ENCODE measurements at places on chromosomes 11 and 22. TPM values are rescaled to one million over a fixed set of nuclear protein-coding genes. Genes with fewer than 3 reads are reported as not detected.

DNA sequence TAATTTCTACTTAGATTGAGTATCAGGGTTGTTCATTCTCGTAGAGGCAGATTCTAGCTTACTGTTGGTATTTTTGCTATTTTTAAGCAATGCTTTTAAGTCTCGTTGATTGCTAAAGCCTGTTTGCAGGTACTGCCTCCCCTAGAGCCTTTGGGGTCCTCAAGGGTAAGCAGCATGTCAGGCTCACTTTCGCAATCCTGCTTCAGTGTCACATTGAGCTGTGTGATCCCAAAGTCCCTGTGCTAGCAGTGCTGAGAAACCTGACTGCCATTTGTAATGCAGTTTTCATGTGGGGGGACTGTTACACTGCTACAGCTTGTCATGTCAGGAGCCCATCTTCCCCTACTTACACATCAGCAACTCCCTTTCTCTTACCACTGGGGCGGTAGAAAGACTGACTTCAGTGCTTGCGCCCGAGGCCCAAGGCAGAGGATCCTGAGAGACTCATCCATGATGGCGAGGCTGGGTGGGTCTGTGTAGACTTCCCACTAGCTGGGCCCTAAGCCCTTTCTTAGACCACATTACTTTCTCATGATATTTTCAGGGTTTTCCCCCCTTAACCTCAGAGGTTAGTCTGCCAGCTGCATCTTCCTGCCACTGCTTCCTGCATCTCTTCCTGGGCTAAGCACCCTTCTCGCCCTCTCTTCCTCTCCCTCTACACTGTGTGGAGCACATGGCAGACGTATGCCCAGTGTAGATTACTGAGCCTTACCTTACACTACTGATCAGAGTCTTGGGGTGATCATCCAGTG is 40.8 kb upstream of the ST14 start:
- DNase-seq, result no peak

DNA sequence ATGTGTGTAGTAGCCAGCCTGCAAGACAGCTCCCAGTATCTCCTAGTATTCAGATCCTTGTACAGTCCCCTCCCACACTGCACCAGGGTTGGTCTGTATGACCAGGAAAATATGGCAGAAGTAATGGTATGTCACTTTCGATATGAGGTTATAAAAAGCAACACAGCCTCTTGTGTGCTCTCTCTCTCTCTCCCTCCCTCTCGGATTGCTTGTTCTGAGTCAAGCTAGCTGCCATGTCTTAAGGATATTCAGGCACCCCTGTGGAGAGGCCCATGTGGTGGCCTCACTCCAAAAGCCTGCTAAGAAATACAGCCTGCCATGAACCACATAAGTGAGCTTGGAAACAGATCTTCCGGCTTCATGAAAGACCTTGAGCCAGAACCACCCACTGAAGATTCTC is 25.4 kb downstream of the FXYD6 start:
- no peak for DNase-seq

DNA sequence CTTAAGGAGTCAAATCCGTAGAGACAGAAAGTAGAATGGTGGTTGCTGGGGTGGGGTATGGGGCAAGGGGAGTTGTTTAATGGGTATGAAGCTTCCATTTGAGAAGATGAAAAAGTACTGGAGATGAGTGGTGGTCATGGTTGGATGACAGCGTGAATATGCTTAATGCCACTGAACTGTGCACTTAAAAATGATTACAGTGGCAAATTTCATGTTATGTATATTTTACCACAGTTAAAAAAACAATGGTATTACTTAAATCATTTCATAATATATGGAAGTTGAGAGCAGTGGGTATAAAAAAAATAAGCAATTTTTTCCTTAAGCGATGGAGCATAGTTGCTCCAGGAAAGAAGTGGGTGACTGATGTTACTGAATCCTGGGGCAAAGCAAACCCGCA is 67.1 kb downstream of the C22orf31 start:
- DNase-seq, result no peak

DNA sequence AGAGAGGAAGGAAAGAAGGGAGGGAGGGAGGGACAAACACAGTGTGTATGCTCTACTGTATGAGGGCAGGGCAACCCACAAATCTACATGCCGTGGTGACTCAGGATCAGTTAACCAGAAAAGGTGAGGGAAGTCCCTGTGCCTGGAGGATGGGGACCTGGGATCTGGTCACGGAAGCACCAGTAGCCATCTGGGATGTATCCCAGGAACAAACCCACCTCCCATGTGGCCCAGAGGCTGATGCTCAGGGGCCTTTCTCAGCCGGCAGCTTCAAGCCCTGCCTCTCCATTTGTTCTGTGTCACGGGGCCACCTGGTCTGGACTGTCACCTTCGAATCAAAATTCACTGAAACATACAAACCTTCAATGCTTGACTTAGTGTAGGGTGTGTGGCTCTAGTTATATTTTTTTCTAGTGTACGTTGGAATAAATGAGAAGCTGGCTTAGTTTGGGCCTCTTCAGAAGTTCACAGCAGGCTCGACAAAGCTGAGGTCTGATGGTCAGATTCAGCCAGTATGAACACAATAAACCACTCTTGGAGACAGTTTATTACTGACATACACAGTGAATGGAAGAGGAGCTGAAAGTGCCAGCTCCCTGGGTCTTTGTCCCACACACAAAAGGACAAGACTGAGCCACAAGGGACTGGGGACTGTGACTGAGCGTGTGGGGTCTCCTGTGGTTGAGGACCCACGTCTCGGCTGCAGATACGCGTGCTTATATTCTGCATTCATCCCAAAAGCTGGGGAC is 23.5 kb upstream of the RTL6 start:
- DNase-seq, result no peak

GRCh38 chr11:1041936-1042608 is 5.6 kb upstream of the MUC6 start:
- no peak for DNase-seq

DNA sequence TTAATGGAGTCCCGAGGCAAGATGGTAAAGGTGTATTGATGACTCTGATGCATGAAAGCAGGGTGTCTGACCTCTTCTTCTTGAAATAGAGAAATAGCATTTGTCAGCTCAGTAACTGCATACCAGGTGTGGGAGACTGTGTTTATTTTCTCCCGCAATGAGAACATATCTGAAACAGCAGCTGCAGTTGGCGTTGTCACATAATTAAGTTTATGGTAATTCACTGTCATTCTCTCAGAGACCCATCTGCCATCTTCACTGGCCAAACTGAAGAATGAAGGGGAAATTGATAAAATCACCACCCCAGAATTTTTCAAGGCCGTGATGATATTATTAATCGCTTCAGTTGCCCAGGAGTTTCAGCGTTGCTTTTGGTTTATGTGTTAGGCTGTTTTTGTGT is 20.1 kb upstream of the MCHR1 start:
- DNase-seq, result no peak

GRCh38 chr11:132576706-132577105 is 955.6 kb downstream of the OPCML start:
- no peak for DNase-seq

- DNase-seq, result no peak
Observed at GRCh38 chr22:42280140-42280539, 9.7 kb upstream of the TCF20 start.

GRCh38 chr11:72614381-72614780 is 59.8 kb downstream of the PDE2A start:
- DNase-seq, result no peak

- no peak for DNase-seq
Observed at GRCh38 chr11:17407575-17407974, 19.1 kb upstream of the KCNJ11 start.

- no peak for DNase-seq
Observed at GRCh38 chr11:5297721-5298323, 3.9 kb downstream of the OR51B4 start.

- DNase-seq, result no peak
Observed at GRCh38 chr11:13207665-13208594, 69.7 kb upstream of the BMAL1 start.

DNA sequence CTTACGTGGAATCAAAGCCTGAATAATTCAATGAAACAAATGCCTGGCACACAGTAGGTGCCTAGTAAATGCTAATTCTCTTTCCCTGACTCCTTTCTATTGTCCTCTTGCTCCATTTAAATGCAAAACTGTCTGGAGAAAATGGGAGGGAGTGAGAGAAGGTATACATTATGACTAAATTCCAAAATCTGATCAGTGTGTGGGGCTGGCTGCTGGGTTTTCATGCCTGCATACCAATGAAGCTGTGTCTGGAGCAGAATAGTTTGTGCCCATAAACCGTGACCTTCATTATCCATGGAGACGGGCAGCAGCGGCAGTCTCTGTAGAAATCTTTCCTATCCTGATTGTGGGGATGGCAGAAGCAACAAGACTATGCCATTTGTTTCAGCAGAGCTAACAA is 223.4 kb upstream of the ZBED5 start:
- peak; percentile 42 for DNase-seq

GRCh38 chr11:44326615-44327475 is 16.9 kb upstream of the ALX4 start:
- no peak for DNase-seq

Gene BTBD18
- 0.50 TPM for polyA plus RNA-seq

Gene GVQW3
- polyA plus RNA-seq, result 8.6 TPM

Gene VSIG10L2
- not detected for polyA plus RNA-seq

Data from renal pelvis (tissue), 12 donors.